ENCODE measurements at places on chromosomes 3 and 15.

- DNase-seq: no peak
Measured at GRCh38 chr3:195820186-195820585, 8.5 kb upstream of the MUC4 start.

DNA sequence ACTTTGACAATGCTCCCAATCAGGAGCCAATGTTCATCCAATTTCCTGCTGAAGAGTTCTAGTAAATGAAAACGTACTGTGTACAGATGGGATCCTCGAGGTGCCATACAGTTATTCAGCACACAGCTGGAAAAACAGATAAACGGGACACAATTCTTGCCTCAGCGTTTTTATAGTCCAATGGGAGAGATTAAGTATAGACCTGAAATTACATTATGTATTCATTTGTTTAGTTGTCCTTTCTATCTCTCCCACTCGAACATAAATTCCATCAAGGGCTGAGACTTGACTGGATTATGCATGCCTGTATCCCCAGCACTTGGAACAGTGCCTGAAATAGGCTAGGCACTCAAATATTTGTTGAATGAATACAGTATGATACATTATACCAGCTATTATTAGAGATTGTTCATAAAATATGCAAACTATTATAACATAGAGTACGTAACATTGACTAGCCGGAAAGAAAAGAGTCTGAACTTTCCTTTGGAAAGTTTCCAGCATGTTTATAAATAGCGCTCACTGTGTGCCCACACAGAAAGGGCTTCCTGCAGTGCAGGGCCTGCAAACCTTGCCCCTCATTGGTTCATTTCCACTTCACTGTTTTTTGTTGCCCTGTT is 27.4 kb upstream of the SNTN start:
- peak; percentile 99 for DNase-seq

GRCh38 chr3:14803981-14804834 is 14.6 kb upstream of the FGD5 start:
- no peak for DNase-seq

- peak; percentile 40 for DNase-seq
Measured at GRCh38 chr3:148727231-148727630, 29.5 kb downstream of the AGTR1 start.

DNA sequence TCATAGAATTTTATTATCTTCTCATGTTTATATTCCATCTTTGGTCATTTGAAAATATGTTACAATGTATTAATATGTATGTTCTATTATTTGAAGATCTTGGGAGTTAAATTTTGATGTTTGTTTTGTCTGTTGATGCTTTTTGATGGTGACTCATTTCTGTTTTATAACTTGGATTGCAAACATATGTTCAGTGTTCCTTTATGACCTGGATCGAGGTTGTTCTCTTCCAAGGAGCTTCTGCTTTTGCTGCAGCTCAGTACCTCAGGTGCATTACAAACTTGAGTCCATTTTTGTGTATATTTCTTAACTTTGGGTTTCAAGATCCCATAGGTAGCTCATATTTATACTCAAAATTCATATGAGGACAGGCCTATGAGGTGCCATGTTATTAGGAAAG is 37.1 kb downstream of the ESYT3 start:
- no peak for DNase-seq

- no peak for DNase-seq
Measured at GRCh38 chr3:42149975-42150374, 58.8 kb downstream of the TRAK1 start.

DNA sequence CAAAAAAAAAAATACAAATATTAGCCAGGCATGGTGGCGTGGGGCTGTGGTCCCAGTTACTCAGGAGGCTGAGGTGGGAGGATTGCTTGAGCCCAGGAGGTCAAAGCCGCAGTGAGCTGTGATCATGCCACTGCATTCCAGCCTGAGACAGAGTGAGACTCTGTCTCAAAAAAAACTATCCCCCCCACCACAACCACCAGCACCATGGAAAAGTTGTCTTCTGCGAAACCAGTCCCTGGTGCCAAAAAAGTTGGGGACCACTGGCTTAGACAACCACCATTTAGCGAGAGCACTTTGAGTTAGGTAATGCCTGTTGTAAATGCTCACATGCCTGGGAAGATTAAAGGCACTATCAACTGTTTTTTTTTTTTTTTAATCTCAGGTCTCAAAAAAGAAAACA is 15.4 kb downstream of the ARHGAP31 start:
- DNase-seq: peak; percentile 40

DNA sequence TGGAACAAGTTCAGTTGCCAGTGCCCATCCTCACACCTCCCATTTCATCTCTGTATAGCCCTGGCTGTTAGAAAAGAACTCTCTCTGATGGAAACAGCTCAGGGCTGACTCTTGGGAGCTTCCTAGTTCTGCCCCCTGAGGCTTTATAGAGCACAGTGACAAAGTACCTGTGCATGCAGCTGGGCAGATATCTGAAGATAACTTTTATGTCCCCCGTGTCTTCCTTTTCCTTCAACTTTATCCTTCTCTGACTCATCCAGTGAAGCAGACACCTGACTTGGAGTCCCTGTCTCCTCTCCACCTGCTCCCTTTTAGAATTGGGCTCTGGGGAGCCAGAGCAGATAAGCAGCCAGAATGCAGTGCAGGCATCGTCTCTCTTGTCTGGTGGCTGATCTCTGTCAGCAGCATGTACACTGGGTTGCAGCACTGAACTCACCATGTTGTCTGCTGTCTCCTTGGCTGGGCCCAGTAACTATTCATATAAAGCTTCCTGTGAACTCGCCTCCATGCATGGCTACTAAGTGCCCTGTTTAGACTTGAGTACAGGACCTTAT is 53.9 kb upstream of the PLXNA1 start:
- DNase-seq: no peak

DNA sequence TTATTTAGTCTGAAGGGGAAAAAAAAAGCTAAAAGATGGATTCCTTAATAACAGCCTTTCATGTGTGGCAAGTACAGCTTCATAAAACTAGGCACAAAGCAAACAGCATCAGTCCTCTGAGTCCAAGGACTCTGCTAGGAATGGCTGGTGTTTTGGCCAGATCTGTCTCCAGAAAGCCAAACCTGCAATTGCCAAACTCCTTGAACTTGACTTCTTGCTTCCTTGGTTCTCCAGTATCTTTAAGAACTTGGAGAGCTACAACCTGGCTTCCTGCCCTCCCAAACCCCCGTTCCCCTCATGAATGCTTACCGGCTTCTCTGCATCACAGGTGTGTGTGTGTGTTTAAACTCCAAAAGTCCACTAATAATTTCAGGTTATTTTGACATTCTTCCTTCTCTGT is 1.6 kb upstream of the PLOD2 start:
- DNase-seq: no peak

- no peak for DNase-seq
Measured at GRCh38 chr3:138184994-138185393, 2.1 kb upstream of the ARMC8 start.

GRCh38 chr3:11621077-11621476 is 22.6 kb downstream of the VGLL4 start:
- no peak for DNase-seq

DNA sequence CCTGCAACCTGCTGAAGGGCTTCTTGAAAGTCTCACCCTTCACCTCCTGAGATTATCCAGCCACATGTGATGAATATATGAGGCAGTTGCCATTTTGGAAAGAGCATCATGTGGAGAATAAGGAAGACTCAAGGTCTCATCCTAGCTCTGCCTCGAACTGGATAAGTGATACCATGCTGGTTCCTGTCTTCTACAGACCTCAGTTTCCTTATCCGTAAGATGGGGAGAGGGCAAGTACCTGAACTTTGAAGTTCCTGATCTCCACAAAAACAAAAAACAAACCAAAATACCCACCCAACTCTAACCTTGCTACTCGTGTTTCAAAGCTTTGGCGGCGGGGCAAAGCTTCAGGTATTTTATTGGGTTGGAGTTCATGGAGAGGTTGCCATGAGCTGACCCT is 31.5 kb upstream of the ITGA11 start:
- DNase-seq: no peak

DNA sequence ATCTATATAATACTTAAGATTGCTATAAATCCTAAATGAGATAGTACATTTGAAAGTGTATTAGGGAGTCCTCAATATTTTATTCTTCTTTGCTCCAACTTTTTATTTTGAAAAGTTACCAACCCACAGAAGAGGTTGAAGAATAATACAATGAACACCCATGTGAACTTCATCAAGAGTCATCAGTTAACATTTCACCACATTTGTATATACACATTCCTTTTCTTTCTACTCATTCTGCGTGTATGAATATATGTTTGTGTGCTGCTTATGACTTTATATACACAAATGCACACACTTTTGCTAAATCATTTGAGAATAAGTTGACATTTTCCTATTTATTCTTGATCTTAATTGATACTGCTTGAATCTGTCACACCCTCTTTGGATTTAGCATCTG is 193.3 kb upstream of the CGNL1 start:
- DNase-seq: peak; percentile 59

DNA sequence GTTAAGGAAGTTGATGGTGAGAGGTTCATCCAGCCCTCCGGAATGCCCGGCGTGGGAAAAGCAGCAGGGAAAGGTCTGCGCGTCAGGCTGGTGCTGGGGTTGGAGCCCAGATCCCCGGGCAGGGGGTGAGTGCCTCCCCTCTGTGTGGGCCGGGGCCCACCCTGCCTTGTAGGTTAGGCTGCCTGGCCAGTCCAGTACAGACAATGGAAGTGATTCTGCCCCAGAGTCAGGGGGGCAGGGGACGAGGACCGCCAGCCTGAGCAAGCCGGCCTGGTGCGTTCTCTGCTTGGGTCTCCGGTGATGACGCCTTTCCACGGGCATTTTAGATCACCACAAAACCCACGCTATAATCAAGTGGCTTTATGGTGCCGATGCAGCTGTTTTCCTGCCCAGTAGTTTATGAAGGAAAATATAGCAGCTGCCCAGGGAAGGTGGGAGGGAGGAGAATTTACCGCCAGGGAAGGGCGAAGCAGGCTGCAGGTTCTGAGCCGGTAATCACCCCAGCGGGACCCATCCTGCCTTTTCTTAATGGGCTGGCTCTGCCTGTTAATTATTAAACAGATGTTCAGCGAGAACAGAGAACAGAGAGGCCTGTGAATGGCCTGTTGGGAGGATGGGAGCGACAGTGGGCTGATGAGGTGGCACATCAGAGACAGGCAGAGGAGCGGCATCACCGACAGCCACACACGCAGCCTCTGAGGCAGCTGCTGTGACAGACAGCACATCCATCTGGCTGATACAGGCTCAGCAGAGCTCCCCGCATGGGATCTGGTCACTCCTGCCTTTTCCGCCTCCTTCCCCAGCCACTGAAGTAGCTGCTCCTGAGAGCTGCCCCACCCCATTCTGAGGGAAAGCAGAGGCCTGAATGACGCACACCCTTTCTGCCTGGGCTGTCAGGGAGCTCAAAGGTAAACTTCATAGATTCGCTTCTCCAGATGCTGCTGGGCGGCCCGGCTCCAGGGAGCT is 35.2 kb downstream of the BDH1 start:
- peak; percentile 62 for DNase-seq

- no peak for DNase-seq
Measured at GRCh38 chr15:44790215-44790614, 53.9 kb downstream of the TRIM69 start.

DNA sequence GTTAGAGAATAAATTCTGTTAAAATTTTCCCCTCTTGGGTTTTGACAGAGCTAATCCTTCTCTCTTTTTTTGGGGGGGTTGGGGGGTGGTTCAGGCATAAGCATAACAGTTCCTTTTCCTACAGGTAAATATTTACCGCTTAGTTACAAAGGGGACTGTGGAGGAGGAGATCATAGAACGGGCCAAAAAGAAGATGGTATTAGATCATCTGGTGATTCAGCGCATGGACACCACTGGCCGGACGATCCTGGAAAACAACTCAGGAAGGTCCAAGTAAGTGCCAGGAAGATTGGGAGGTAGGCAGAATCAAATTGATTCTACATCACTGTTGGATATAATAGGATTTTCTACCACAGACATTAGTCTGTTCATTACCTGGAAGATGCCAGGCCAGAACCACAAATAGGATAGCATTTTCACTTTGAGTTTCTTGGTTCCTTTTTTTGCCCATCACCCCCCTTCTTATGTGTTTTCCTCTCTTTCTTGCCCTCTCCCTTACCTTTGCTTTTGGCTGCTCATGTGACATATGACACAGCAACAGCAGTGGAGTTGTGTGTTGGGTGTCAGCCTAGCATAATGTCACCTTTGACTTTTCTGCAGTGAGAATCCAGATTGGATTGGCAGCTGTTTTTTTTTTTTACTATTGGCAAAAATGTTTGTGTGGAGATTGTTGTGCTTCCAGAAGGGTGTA is 79.0 kb downstream of the CHD2 start:
- no peak for DNase-seq

- no peak for DNase-seq
Measured at GRCh38 chr15:78712797-78713515, 71.9 kb upstream of the CHRNB4 start.

DNA sequence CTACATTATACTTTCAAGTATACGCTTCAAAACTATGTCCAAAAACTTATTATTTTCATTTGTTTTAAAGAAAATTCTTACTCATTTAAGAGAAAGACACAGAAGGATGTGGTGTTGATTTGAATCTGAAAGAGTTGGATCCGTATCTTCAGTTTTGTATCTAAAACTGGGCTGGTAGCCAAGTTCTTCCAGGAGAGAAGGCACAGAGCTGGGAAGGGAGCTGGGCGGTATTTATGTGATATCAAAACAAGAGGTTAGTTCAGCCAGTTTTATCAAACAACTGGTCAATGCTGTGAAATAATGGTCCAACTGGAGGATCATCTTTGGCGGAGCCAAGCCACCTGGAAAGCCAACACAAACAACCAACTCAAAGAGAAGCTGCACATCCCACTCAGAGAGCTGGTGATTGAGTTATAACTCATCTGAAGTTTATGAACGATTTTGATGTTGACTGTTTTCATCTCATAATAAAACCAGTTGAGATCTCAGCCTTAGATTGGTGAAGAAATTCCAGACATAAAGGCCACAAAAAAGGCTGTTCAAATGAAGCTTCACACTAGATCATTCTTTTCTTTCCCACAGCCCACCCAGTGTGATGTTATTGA is 489.6 kb upstream of the RASGRP1 start:
- no peak for DNase-seq

GRCh38 chr3:78855190-78855589 is 912.6 kb downstream of the ROBO1 start:
- DNase-seq: no peak

Measured in fibroblast of skin of back (primary cell).